Stimulated activated memory B cell treated with anti-CD40 and anti-IgM and Interleukin-4, amounts not matched to agents 10 μg/mL and 1 μg/mL and 100 μg/mL, for 72 hours (primary cell): ENCODE measurements at places on chromosomes 2 and 18.

DNA sequence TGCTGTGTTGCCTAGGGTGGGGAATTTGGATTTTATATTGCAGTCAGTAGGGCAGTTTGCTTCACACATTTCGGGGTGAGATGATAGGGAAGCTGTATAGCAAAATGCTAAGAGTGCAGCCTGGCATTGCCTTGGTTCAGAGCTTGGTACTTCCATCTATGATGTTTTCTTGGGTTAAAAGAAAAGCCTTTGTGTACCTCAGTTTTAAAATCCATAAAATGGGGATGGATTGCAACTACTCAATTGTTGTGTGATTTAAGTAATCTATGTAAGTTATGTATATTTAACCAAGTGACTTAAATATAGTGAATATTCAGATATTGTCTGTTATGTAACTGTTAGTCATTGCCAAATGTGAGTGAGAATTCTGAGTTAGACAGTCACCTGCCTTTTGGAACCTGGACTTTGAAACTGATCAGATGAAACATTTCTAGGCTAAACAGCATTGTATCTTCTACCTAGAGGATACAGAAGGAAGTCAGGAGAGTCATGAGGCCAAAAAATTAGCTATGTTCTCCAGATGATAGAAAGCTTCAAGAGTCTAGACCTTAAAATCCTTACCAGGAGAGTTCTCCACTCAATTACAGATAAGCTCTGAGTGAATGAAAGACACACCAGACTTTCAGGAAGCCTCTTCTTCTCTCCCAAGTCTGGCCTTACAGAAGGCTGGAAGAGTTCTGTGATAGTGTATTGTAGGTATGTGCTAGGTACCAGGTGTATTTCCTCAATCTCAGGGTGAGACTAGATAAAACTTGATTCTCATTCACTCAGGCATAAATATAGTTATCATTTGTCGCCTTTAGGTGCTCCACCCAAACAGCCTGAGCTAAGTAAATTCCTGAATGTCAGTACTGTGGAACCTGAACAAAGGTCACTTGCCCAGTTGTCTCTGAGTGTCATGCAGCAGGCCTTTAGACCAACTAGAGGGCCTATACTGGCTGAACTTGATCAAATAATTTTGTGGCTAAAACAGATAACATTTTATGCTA lies 7.5 kb downstream of the RIOK3 start:
- no peak for ATAC-seq

DNA sequence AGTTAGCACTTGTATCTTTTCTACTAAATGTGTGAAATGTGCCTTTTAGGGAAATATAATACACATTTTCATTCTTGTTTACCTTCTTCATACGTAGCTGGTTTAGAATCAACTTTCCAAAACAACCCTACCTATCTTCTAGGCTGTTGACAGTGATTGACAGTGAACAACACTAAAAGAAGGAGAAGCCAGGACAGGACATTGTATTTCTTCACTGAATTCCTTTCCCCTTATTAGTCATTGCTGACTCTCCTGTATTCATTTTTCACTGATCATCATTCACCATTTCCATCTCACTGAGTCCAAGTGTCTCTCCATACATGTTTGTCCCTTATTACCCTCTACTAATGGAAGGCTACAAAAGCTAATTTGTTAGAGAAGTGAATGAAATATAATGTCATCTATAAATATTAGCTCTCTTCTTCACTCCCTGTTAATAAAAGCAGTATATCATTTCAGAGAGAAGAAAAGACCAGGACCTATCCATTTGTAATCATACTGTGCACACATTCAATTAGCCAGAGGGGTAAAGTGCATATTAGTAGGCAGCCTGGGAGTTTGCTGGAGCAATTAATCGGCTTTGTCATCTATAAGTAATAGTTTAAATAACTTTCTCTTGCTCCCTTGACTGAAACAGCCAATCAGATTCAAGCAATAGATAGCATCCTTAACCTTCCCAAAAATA lies 192.5 kb upstream of the FOSL2 start:
- ATAC-seq, result no peak

GRCh38 chr2:60530660-60531281 lies 22.7 kb downstream of the BCL11A start:
- ATAC-seq, result peak; percentile 79

DNA sequence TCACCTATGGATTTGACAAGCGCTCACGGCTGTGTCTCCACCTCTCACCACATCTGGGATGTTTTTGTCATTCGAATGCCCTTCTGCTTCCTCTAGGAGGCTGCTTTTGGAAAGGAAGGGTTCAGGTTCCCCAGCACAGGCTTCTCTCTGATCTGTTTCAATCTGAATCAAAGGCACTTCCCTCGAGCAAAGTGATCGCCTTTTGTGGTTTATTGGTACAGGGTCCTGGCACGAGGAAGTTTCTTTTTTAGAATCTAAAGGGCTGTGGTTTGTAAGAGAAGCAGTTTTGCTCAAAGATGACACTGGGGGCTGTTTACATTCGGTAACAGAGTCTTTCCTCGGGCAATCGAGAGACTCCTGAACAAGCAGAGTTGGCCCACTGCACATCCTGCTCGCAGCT lies 145.0 kb downstream of the DAW1 start:
- ATAC-seq, result no peak

- ATAC-seq, result no peak
These were observed 1015.0 kb downstream of the BCL11A start for GRCh38 chr2:59538398-59538911.

GRCh38 chr2:176647325-176648165 lies 378.3 kb downstream of the MTX2 start:
- no peak for ATAC-seq

- no peak for ATAC-seq
These were observed 8.8 kb downstream of the IMMT start for GRCh38 chr2:86186431-86186830.

DNA sequence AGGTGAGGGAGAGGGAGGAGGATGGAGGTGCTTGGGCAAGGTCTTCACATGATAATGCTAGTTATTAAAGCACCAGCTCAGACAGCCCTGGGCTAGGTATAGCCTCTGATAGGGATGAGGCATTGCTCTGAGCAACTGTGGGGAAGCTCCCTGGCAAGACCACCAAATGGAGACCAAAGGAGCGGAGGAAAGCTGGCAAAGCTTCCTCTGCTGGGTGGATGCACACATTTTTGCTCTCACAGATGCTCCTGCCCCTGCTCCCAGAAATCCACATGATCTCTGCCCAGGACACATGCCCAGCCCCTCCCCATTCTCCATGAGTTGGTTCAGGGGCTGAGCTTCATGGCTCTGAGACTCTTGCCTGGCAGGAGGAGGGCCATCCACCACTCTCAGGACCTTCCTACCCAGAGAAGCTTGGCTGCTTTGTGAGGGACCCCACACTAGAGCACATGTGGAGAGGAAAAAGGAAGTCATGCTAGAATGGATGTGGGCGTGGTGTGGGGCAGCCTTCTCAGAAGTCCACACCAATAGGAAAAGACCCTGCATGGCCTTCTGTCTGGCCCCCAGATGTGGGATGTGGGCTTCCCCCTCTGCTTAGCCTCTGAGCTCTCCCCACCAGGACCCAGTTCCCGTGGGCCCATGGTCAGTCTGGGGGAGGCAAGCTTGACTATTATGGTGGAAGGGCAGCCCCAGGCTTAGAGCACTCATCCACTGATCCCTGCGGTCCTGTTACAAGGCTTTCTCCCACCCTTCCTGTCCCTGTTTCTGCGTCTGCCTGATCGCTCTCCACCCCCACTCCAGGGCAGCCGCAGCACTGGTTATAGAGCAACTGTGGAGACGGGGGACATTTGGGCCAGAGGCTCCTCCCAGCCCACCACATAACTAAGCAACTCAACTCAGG lies 10.5 kb upstream of the CYP26B1 start:
- no peak for ATAC-seq
